A549 treated with dexamethasone at 1 μM for 4 hours (cell line): ENCODE measurements at places on chromosomes 5 and 9. TPM values are rescaled to one million over a fixed set of nuclear protein-coding genes. Genes with fewer than 3 reads are reported as not detected.

PCDHAC2 gene
- total RNA-seq: 3.2 to 4.6 TPM (median 4.2 TPM) in 5 replicates

AP3B1 gene
- total RNA-seq: 27.1 to 34.8 TPM (median 33.3 TPM) in 5 replicates

NUTM2F gene
- not detected in 5 replicates for total RNA-seq

PRUNE2 gene
- total RNA-seq: 0.02 to 0.13 TPM (median 0.10 TPM) in 4 of 5 replicates, not detected in the other

ARL14EPL gene
- 0.06 to 0.22 TPM (median 0.15 TPM) in 5 replicates for total RNA-seq

FAM219A gene
- 13.7 to 18.5 TPM (median 16.5 TPM) in 5 replicates for total RNA-seq

CDC37L1 gene
- total RNA-seq: 11.7 to 16.0 TPM (median 14.5 TPM) in 5 replicates

SPRY4 gene
- 8.0 to 12.5 TPM (median 10.3 TPM) in 5 replicates for total RNA-seq

MATR3 gene
- 160 to 218 TPM (median 176 TPM) in 5 replicates for total RNA-seq

CNTNAP3B gene
- total RNA-seq: 10.3 to 17.3 TPM (median 15.3 TPM) in 5 replicates

IL7R gene
- 0.19 to 0.87 TPM (median 0.45 TPM) in 5 replicates for total RNA-seq

GLDC gene
- 12.0 to 14.9 TPM (median 13.9 TPM) in 5 replicates for total RNA-seq

RGMB gene
- total RNA-seq: 6.0 to 8.0 TPM (median 7.5 TPM) in 5 replicates

PCDHB7 gene
- 0.02 TPM in 1 of 5 replicates, not detected in the others for total RNA-seq

ARID3C gene
- 0.17 to 0.25 TPM (median 0.20 TPM) in 5 replicates for total RNA-seq

FBXW5 gene
- 57.0 to 103 TPM (median 97.7 TPM) in 5 replicates for total RNA-seq

PJA2 gene
- total RNA-seq: 14.3 to 21.9 TPM (median 19.6 TPM) in 5 replicates

TLR4 gene
- total RNA-seq: 0.06 to 0.20 TPM (median 0.13 TPM) in 5 replicates

LPAR1 gene
- 18.5 to 24.7 TPM (median 23.6 TPM) in 5 replicates for total RNA-seq

C5orf52 gene
- total RNA-seq: not detected in 5 replicates

PKD2L2 gene
- 0.05 TPM in 1 of 5 replicates, not detected in the others for total RNA-seq

PTGES gene
- total RNA-seq: 152 to 184 TPM (median 163 TPM) in 5 replicates

SMIM3 gene
- total RNA-seq: 18.6 to 26.2 TPM (median 19.6 TPM) in 5 replicates

SPATA31D4 gene
- not detected in 5 replicates for total RNA-seq

GFRA3 gene
- 0.05 to 0.07 TPM in 2 of 5 replicates, not detected in the others for total RNA-seq
